ENCODE measurements at places on chromosomes 13 and 19.

DNA sequence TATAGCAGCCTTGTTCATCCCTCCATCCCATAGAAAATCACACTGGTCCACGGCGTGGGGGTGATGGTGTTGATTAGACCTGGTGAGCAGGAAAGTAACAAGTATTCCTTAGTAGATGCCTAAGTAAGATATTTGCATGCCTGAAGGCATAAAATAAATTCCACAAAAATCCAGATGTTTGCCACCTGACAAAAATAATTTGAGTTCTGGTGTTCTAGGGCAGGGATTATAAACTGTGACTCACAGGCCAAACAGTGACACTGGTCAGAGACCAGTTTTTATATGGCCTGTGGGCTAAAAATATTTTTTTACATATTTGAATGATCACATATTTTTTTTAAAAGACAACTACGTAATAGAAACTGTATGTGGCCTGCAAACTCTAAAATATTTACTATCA is 310.7 kb downstream of the RFC3 start:
- DNase-seq: no peak

GRCh38 chr13:21328836-21329477 is 130.1 kb downstream of the ZDHHC20 start:
- DNase-seq: no peak

GRCh38 chr13:37132211-37132610 is 26.7 kb upstream of the CSNK1A1L start:
- DNase-seq: no peak

DNA sequence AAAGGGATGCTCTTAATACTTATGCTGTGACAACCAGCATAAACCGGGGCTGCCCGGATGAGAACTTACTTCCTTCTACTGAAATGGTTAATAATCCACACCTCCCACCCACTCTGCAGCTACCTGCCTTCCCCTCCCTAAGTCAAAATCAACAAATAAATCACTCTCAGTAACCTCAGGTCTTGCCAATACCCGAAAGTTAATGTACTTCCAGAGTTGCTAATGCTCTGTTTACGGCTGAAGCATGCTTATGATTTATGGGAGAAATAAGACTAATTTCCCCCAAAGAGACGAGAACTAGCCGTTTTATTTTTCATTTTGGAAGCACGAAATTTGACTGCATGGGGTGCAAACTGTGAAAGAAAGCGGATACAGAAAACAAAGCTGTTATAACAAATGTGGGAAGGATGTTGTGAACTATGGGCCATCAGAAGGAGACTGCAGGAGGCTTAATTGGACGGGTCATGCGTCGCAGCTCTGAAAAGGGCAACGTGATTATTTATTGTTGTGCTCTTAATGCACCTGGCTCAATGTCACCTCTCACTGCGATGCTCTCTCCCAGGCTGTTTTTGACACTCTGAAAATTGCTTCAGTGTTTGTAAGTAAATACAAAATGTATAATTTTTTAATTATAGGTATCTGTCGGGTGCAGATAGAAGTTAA is 114.0 kb upstream of the SLC7A1 start:
- DNase-seq: no peak

- no peak for DNase-seq
Observed at GRCh38 chr13:98313023-98313921, 136.2 kb upstream of the RNF113B start.

DNA sequence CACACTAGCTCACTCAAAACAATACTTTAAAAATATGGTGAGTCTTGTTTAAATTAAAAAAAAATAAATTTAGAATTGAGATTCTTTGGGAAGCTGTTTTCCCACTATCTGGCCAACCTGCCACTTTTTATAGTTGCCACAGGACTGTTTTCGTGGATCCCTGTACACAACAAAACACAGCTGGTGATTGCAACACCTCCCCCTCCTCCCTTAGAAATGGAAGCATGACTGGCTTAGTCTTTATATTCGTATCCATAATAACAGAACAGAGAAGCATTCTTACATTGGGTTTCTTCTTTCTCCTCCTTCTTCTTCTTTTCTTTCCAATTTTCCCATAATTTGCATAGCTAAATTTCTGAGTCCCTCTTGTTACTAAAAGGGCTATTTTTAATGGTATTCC is 79.5 kb upstream of the GJB6 start:
- DNase-seq: no peak

DNA sequence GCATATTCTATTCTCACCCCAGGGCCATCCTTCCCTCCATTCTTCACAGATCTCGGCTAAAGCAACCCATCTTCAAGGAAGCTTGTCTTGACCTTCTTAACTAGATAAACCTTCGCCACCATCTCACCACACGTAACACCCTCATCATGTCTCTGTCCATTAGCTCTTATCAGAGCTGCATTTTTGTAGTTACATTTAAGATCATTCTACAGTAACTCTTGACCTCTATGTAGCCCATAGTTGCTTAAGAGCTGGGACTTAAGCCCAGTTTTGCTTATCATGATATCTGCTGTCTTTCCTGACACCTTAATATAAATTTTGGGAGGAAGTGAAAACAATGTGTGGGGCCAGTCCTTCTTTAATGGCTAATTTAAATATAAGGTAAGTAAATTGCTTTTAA is 345.1 kb downstream of the MTUS2 start:
- no peak for DNase-seq

Data from OCI-LY7 (cell line).